ENCODE measurements at places on chromosomes 6 and 20.
A peak's percentile ranks its signal among the peaks of the same experiment; 100 is the strongest.

DNA sequence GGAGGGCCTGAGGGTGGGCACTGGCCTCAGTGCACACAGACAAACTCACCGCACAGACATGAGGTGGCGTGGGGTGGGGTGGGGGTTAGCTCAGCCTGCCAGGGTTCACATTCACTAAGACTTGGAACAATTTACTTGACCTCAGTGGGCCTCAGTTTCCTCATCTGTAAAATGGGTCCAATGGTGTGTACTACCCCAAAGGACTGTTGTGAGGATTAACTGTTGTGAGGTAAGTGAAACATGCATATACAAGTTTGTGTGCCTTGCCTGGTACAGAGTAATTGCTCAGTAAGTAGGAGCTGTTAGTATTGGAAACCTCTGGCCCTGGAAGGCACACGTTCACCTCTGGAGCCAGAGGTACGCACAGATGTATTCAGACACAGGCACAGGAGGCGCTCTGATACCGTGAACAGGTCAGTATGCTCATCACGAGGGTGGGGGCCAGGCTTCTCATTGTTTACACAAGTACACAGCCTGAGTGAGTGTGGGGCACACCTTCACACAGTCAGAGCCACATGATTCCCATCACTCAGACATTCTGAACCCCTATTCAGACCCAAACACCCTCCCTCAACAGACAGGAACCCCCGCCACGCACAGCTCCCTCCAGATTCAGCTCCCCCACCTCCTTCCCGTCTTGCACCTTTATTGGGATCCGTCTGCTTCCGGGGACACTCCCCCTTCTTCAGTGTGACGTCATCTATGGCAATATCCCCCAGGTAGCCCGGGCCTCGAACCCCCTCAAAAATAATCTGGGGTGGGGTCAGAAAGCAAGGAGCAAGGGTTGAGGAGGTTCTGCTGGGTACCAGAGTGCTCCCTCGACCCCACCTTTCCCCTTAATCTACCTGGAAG, 59.9 kb downstream of the MDGA1 start:
- DNase-seq: no peak

DNA sequence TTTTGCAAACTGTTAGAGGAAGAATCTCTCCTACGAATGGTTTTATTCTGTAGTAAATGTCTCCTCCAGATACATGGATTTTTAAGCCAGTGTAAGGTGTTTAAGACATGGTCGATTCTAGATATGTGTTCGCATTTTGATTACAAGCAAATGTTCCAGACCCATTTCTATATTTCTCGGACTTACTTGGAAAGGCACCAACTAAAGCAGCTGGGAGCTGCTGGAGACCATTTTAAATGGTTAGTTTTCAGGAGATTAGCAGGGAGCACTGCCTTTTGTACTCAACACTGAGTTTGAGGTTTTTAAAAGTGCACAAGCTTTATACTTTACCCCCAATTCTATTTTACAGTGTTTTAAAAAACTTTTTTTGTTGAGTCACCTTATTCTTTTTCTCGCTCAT, 857.0 kb downstream of the KIF16B start:
- DNase-seq: no peak

GRCh38 chr20:33648396-33649004, 13.6 kb upstream of the C20orf144 start:
- no peak for DNase-seq

GRCh38 chr20:609371-609964, 641 bp downstream of the TCF15 start:
- no peak for DNase-seq

- DNase-seq: no peak
Observed at GRCh38 chr6:106125925-106126435, 39.8 kb downstream of the PRDM1 start.

- DNase-seq: no peak
Observed at GRCh38 chr6:122752459-122752858, 27.1 kb upstream of the FABP7 start.

GRCh38 chr20:57124800-57125517, 141.5 kb downstream of the BMP7 start:
- DNase-seq: no peak

- no peak for DNase-seq
Observed at GRCh38 chr20:301886-302848, 4.8 kb downstream of the ZCCHC3 start.

DNA sequence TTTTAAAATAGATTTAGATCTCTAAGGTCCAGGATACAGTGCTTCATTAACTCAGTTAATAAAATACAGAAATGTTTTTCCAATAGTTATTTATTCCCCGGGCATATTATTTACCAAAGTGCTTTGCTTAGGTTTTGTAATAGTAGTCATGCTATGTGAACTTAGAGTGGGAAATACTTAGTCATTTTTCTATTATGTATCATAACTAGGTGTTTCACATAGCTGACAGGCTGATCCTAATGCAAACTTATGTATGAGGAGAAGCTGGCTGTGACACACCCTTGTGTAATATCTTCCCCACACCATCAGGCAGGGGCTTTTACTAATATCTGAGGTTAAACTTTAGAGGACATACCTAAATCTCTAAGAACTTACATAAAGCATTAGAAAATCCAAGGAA, 277.7 kb upstream of the RIMS1 start:
- no peak for DNase-seq

DNA sequence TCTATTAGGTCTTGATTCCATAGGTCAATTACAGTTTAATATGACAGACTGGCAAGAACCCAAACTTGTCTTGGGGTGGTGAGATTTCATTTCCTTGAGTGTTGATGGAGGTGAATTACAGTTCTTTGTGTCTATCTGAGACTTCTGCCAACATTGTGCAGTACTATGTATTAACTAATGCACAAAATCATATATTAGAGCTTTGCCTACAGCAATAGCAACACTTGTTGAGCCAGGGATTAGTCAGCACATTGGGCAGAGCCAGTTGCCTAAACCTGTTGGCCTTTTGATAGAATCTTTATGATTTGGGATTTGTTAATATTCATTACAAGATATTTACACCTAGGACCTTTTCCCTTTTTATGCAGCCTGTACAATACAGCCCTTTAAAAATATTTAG, 135.3 kb upstream of the CENPW start:
- no peak for DNase-seq

GRCh38 chr6:107419733-107420132, 39.6 kb downstream of the PDSS2 start:
- no peak for DNase-seq

- DNase-seq: no peak
Observed at GRCh38 chr6:2862712-2863181, 21.1 kb upstream of the SERPINB1 start.

DNA sequence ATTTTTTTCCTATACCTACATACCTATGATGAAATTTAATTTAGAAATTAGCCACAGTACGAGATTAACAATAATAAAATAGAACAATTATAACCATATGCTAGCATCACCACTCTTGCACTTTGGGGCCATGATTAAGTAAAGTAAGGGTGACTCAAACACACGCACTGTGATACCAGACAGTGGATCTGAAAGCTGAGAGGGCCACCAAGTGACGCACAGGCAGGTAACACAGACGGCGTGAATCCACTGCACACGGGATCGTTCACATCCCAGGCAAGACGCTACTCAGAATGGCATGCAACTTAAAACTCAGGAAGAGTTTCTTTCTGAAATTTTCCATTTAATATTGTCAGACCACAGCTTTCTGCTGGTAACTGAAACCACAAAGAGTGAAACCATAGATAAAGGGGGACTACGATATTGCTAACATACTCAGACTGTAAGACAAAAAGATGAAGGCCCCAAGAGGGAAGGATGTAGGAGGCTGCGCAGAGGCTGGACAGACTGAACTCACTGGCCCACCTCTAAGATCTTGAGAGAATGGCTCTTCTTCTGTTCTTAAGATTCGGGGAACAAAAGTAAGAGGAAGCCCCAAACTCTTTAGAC, 17.9 kb downstream of the RRBP1 start:
- no peak for DNase-seq

GRCh38 chr6:140401761-140402160, 1027.3 kb upstream of the CITED2 start:
- no peak for DNase-seq

DNA sequence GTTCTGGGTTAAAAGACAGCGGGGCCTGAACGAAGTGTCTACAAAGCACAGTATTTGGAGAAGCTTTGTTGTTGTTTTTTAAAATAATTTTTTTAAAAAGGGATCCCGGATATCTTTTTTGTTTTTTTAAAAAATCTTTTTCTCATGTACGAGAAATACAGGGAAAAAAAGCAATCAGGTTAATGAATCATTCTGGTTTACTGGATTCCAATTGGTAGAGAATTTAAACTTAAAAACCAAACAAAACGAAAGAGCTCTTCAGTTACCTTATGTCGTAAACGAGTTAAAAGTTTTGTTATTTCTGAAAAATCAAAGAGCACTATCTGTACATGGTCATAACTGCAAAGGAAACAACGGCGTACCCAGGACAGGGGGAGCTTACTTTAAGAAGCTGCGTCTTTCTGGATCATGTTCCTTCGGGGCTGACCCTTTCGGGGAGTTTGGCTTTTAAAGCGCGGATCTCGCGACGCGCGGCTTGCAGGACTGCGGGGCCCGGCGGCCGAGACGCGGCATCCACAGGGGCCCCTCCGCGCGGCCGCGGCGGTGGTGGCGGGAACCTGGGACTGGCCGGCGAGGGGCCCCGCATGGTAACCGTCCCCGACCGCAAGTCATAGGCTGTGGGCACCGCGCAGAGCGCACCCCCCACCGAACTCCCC, 927 bp downstream of the IL20RA start:
- DNase-seq: peak; percentile 19

- DNase-seq: no peak
Observed at GRCh38 chr6:14889611-14890593, 356.0 kb upstream of the JARID2 start.

- DNase-seq: no peak
Observed at GRCh38 chr6:55239099-55239498, 64.8 kb downstream of the HCRTR2 start.

- no peak for DNase-seq
Observed at GRCh38 chr20:8128291-8129060, 3.6 kb upstream of the PLCB1 start.

- no peak for DNase-seq
Observed at GRCh38 chr6:125258651-125259353, 43.0 kb downstream of the HDDC2 start.

DNA sequence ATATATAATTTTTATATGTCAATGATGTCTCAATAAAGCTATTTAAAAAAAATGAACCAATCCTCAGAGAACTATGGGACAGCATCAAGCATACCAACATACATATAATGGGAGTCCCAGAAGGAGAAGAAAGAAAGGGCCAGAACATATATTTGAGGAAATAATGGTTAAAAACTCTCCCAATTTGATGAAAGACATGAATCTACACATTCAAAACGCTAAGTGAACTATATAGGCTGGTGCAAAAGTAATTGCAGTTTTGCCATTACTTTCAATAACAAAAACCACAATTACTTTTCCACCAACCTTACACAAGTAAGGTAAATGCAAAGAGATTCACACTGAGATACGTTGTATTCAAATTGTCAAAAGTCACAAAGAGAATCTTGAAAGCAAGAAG, 43.4 kb downstream of the ZNF133 start:
- no peak for DNase-seq

DNA sequence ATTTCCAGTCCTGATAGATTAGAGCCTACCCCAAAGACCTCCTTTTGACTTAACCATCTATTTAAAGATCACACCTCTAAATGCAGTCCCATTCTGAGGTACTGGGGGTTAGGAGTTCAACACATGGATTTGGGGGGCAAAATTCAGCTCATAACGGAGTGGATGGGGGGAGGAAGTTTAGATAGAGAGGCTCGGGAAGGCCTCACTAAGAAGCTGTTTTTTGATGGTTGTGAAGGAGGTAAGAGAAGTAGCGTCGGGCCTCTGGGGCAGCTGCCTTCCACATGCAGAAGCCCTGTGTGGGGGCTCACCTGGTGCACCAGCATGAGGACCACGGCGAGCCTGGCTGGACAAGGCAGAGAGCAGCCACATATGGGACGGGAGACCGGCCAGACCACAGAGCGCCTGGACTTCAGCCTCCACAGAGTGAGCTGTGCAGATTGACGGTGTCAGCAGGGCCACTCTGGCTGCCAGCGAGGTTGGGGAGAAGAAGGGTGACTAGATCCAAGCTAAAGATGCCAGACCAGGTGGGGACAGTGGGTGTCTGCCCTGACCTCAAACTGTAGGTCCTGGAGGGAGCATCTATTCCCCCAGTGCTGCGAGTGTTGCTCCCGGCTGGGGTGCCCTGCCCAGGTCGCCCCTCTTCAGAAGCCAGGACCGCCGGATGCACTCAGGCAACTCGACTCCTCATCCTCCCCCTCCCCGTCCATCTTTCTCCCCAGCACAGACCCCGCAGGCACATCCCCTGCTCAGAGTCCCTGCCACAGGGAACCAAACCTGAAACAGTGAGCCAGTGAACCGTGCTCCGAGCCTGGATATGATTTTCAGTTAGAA, 5.1 kb upstream of the SYNJ2 start:
- DNase-seq: no peak

- DNase-seq: no peak
Observed at GRCh38 chr20:31675828-31676608, 38.3 kb downstream of the COX4I2 start.

GRCh38 chr6:75478929-75479328, 14.7 kb downstream of the FILIP1 start:
- no peak for DNase-seq

GRCh38 chr6:14950103-14950969, 295.5 kb upstream of the JARID2 start:
- no peak for DNase-seq

DNA sequence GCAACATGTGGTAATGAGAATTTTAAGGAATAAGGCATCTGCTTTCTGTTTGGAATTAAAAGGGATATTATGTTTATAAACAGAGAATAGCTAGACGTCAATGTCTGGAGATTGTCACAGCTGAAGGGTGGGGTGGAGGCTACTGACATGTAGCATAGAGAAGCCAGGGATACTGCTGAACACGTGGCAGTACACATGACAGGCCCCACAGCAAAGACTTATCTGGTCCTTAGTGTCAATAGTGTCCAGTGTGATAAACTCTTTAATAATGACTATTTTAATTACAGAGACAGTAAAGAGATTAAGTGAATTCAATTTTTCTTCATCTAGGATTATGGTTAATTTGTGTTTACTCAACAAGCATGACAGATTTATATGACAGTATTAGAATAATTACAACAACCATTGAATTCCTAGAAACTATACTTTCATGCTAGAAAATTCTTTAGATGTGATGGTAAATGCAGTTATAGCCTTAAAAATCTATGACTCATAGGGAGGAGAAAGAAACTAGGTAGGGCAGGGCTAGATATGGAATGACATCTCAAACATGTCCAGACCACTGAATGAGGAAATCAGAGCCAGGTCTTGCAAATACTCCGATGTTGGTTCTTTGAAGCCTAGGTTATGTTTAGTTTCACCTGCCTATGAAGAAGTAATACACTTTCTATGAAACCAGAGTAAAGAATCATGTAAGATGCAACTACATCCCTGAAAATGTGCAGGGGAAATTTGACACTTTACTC, 399.5 kb downstream of the PHF3 start:
- no peak for DNase-seq

DNA sequence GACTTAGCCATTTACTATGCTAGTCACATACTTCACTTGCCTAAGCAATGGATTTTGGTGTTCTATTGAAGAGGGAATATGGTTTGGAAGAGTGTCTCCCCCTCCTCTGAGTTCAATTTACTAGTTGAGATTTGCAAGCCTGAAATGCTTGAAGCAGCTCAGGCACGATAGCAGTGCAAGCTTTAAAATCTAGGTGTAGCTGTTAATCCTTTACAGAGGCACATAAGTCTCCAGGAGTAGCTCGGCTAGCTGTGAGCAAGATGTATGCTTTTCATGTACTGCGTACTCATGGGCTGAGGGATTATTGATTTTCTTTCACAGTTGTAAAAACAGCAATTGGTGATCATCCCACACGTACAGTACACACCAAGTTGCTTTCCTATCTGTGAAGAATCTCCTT, 726 bp downstream of the FLRT3 start:
- DNase-seq: no peak

Measured in forelimb muscle (tissue), 1 donor.